Erythroblast (primary cell): ENCODE measurements at places on chromosomes 5 and 9.

- DNase-seq = no peak
Observed at GRCh38 chr9:111154081-111154562, 115.9 kb upstream of the LPAR1 start.

- no peak for DNase-seq
Observed at GRCh38 chr5:5378531-5378930, 43.9 kb upstream of the ICE1 start.

GRCh38 chr5:32767948-32768467 is 56.9 kb downstream of the NPR3 start:
- no peak for DNase-seq

DNA sequence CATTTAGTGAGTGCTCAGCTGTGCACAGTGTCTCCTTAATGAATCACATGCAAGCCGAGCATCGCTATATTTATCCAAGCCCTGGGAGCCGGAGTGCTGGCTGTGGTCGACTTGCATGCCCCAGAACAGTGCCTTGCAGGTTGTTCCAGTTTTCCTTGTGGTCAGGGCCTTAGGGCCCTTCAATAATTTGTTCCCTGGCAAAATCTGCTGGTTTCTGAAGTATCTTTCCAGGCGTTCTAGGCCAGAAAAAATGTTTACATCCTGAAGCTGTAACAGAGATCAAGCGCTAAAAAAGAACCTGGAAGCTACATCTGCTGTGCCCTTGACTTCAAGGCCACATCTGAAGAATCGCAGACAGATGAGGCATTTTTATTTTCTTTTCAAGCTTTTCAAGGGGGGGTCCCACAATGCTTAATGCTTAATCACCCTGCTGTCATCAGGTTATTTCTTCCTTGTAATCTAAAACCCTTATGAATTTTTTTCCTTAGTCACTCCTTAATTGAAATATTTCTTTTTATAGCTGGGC is 105.8 kb downstream of the DOCK2 start:
- no peak for DNase-seq

DNA sequence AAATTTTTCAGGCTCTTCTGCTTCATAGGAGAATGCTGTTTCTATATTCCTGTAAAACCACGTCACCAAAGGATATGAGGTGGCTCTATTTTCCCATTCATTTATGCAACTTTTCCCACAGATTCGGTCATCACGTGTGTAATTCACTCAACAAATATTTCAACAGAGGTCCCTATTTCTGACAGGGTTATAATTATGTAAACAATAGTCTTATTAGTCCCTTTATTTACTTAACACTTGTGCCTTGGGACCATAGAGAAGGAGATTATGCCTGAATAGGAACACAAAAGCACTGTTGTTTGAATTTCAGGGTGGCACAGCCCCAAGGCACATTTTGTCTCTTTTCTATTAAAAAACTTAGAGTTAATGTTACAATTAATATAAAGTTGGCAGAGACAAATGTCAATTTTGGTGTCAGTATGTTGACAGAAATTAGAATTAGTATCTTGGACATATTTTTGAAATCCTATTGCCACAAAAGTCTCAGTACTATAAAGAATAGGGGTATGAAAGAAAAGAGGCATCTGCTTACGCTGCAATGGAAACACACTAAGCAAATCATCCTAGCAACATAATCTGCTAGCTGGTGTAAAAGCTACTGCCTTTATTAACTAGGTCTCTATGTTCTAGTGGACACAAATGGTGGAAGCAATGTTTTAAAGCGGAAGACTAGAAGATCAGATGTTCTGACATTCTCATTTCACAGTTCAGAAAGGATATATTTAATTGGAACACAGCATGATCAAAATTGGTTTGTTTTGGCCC is 229.1 kb upstream of the TBCA start:
- DNase-seq = no peak

DNA sequence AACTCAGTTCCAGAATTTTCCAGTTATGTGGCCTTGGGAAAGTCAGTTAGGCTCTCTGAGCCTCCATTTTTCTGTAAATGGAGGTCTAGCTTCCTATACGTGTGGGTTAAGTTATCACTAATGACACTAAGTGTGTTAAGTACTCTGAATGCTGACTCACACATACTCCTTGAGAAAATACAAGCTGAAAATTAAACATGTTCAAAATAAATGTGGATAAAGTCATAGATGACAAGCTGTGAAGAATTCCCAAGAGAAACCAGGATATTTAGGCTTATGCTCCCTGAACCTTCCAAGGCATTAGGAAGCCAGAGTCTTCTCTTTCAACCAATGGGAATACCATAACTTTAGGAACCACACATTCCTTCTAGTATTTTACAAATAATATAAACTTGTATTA is 58.1 kb downstream of the ABCA1 start:
- no peak for DNase-seq
